ENCODE measurements at places on chromosomes 4 and X.

- DNase-seq = no peak
Observed at GRCh38 chrX:1788300-1788911, 173.5 kb downstream of the ASMT start.

DNA sequence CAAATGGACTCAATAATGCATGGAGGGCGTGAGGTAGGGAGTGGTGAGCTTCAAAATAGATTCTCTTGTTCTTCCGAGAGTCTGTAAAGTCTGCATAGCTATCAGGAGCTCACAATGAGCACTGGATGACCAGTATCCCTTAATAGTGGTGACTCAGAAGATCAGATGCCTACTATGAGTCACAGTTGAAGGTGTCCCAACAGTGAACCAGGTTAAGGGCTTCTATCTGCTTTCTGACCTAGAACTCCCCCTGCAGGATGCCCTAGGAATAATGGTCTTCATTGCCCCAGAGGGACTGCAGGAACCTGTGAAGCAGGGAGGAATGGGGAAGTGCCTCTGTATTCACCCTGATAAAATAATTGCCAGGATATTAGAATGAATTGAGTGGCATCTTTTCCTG is 22.1 kb downstream of the DGKK start:
- no peak for DNase-seq

GRCh38 chrX:5644776-5645175 is 583.9 kb downstream of the NLGN4X start:
- no peak for DNase-seq

- no peak for DNase-seq
Observed at GRCh38 chr4:144562019-144562705, 83.8 kb upstream of the HHIP start.

- DNase-seq = no peak
Observed at GRCh38 chr4:16168710-16169388, 57.4 kb downstream of the TAPT1 start.

DNA sequence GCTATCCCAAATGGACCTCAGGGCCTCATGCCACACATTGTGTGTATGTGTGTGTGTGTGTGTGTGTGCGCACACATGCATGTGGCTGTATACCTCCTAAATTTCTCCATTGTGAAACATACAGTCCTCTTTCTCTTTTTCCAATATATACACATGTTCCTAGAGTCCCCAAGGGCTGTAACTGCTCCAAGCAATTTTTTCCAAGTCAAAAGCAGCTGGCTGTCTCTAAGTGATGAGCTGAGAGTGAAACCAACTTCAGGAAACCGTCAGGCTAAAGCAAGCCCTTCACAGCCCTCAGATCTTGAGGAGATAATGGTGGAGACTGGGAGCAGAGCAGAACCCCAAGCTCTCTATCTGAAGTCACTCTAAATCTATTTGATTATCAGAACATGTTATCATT is 496.1 kb upstream of the DIPK2B start:
- no peak for DNase-seq

- DNase-seq = no peak
Observed at GRCh38 chr4:45410701-45411210, 684.4 kb upstream of the GNPDA2 start.

DNA sequence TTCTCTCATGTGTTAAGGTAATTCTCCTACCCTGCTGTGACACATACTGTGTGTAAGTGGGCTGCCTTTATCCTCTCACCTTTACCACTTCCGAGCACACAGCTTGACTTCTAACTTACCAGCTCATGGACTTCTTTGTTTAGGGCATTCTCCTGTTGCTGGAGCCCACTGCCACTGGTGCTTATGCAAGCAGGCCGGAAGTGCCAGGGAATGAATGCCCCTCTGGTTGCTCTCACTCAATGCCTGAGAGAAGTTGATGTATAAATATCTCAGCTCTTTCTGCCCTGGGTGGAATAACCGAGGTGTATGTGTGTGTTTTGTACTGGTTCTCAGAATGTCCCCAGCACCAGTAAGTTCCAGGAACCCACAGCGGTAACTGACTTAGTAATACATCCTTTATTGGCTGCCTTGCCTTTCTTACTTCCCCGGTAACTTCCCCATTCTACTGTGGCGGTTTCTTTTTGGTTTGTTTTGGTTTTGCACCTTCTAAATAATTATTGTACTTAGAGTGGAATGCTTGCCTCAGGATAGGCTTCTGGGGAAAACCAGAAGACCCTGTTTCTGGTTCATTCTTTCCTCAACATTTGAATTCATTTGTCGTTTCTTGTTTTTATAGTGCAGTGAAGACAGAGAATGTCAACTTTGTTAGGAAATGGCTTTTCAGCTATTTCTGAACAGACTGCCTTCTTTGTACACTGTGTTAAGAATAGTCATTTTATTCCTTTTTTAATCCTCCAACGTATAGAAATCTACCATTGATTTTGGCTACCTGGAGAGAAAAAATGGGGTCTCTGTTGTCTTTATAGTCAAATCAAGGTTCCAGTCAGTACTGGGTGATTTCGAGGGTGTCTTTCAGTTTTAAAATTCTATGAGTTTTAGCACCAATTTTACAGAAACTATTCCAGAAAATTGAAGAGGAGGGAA is 45.4 kb downstream of the CXorf58 start:
- DNase-seq = peak; percentile 7

DNA sequence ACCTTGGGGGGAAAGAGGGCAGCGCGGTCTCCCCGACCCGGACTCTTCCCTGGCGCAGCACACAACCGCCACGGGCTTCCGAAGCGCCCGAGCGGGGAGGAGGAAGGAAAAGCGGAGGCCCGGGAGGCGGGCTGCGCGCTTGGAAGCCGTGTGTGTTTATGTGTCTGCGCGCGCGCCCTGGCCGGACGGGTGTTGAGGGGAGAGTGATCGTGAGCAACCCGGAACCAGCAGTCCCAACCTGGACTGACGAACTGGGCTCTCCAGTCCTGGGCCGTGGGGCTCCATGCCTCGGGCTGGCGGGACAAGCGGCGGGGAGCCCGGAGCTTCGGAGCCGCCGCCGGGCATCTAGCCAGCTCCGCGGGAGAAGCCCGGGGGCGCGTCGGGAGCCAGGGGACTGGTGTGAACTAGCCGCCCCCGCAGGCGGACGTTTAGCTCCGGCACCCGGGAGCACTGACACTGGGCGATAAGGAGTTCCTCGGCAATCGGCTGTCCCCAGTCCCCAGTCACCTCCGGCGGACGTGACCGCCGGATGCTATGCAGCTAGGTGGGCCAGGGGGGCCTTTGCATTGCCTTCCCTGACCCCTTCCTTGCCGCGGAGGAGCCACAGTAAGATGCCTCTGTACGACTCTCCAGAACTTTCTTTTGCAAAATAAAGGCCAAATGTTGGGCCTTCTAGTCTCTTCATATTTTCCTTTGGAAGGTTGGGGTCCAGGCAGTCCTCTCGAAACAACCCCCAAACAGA is 74.8 kb upstream of the BCOR start:
- DNase-seq = no peak

- no peak for DNase-seq
Observed at GRCh38 chr4:24719615-24720014, 75.8 kb upstream of the SOD3 start.

DNA sequence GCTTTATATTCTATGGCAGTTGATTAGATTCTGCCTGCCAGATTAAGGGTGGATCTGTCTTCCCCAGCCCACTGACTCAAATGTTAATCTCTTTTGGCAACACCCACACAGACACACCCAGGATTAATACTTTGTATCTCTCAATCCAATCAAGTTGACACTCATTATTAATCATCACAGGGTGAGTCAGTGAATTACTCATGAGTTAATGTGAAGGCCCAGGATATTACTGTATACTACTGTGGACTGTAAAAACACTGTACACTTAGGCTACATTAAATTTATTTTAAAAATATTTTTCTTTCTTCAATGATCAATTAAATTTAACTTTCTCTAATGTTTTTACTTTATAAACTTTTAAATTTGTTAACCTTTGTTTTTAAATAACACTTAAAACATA is 87.7 kb downstream of the NAP1L3 start:
- DNase-seq = no peak

Measured in activated CD4-positive, alpha-beta T cell treated with anti-CD3 and anti-CD28 coated beads for 1 hour (primary cell).